A549 treated with Mapracorat at 1 μM for 4 hours (cell line): ENCODE measurements at places on chromosomes 6 and 20. TPM values are rescaled to one million over a fixed set of nuclear protein-coding genes. Genes with fewer than 3 reads are reported as not detected.

Gene RAET1E
- total RNA-seq = 1.8 to 3.5 TPM (median 3.1 TPM) in 5 replicates

Gene GGTLC1
- not detected in 5 replicates for total RNA-seq

Gene PPDPF
- 265 to 337 TPM (median 318 TPM) in 5 replicates for total RNA-seq

Gene SCRT2
- 0.08 TPM in 1 of 5 replicates, not detected in the others for total RNA-seq

Gene TCF15
- not detected in 5 replicates for total RNA-seq

Gene ATP6V1G2
- 0.35 to 0.98 TPM (median 0.50 TPM) in 5 replicates for total RNA-seq

Gene MUC21
- not detected in 5 replicates for total RNA-seq

Gene CFAP206
- total RNA-seq = 0.42 to 0.99 TPM (median 0.60 TPM) in 5 replicates

Gene ADTRP
- total RNA-seq = 0.19 to 1.1 TPM (median 0.24 TPM) in 5 replicates

Gene HLA-DPA1
- not detected in 5 replicates for total RNA-seq

Gene GNAS-AS1
- total RNA-seq = not detected in 5 replicates

Gene BPIFB2
- not detected in 5 replicates for total RNA-seq

Gene KCNK16
- not detected in 5 replicates for total RNA-seq

Gene EFCAB8
- not detected in 5 replicates for total RNA-seq

Gene INSM1
- total RNA-seq = not detected in 5 replicates

Gene RIPPLY2
- total RNA-seq = 0.13 to 0.99 TPM (median 0.31 TPM) in 4 of 5 replicates, not detected in the other

Gene HLA-C
- total RNA-seq = 40.6 to 57.1 TPM (median 52.8 TPM) in 5 replicates

Gene L3MBTL1
- 0.67 to 1.9 TPM (median 1.1 TPM) in 5 replicates for total RNA-seq

Gene OPN5
- total RNA-seq = not detected in 5 replicates

Gene RTN4IP1
- 9.3 to 10.2 TPM (median 9.6 TPM) in 5 replicates for total RNA-seq

Gene RIMS4
- 1.3 to 2.0 TPM (median 1.6 TPM) in 5 replicates for total RNA-seq

Gene SSR1
- total RNA-seq = 62.0 to 76.4 TPM (median 70.2 TPM) in 5 replicates
